ENCODE measurements at places on chromosomes 7 and 10.

DNA sequence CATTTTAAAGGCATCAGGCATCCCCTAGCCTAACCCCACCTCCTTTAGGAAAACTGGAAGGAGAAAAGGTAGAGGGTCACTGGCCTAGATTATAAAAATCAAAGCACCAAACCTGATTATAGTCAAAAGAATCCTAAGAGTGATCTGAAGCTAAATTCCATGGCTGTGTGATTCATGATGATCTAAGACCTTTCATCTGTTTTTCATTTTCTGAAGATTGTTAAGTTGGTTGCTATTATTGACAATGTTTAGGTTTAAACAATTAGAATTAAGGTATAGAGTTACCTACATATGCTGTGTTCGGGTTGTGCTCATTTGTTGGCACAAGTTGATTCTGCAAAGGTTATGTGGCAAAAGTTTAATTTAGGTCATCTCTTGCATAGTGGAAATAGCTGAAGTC, 148.7 kb downstream of the BICC1 start:
- no peak for DNase-seq

DNA sequence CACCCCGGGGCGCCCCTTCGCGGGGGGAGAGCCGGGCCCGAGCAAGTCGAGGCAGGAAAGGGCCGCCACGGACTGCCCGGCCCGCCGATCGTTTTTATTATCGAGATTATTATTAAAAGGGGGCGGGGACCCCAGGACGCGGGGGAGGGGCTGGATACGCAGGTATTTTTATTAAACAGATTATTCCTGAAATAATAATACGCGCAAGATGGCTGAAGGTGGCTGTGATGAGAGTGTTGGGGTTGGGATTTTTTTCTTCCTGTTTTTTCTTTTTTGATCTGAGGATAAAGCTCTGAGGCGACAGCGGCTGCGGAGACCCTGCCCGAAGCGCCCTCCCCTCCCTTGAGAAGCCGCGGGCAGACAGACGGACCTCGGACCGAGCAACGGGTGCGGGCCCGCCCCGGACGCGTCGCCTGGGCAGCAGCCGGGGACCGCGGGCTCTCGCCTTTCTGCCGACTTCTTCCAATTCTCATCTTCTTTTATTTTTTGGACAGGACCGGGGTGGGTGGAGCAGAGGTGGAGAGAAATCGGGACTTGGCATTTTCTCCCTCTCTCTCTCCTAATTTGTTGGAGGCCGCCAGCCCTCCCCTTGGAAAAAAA, 1.4 kb upstream of the TRIM8 start:
- DNase-seq: no peak

- no peak for DNase-seq
Measured at GRCh38 chr10:79053481-79054202, 15.1 kb upstream of the ZMIZ1 start.

GRCh38 chr10:103740611-103741010, 114.8 kb downstream of the SH3PXD2A start:
- no peak for DNase-seq

DNA sequence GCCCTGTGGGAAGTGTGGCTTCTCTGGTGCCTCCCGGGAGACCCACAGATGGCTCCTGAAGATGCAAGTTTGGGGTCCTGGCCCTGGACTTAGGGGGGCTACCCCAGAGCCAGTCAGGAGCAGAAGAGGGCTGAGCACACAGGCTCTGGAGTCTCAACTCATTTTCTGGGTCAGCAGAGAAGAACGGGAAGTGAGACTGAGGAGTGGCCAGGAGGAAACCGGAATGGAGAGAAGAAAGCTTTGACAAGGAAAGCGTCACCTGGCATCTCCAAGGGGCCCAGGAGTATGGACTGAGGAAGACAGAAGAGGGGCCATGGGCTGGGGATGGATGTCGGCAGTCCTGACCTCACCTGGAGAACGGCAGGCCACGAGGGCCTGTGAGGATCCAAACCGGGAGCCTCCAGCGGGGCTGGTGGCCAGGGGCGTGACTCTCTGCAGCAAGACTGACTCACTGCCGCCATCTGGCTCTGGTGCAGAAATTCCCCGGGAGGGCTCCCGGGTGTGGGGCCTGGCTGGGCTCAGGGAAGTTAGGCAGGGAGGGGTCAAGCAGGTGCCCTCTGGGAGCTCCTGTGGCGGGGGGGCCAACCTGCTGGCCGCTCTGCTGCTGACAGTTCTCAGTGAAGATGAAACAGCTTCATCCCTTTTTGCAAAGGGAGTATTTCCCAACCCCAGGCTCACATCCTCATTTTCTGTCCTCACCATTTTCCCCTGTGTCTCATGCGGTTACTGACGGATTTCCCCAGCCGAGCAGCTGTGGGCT, 23.6 kb downstream of the DAGLB start:
- DNase-seq: no peak

- DNase-seq: no peak
Measured at GRCh38 chr10:124508070-124508667, 46.5 kb downstream of the LHPP start.

- no peak for DNase-seq
Measured at GRCh38 chr7:6111041-6111440, 79.9 kb downstream of the ANKRD61 start.

GRCh38 chr7:130405003-130405402, 24.7 kb downstream of the CPA1 start:
- no peak for DNase-seq

DNA sequence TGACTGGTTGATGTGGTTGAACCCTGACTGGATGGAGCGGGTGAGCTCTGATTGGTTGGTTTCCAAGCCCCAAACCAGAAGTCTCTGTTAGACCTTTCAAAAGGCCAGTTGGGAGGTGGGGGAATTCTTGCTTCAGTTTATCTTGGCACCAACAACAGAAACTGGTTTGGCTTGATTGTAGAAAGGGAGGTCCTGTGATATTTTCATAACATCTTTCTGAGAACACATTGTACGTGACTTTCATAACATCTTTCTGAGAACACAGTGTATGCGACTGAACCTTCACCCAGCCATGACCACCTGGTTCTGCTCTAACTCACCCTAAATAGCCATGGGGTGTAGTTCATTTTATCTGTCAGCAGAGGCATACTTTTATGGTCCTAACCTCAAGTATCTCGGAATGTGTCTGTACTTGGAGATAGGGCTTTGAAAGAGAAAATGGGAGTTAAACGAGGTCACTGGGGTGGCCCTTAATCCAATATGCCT, 88.3 kb downstream of the GALNT17 start:
- DNase-seq: no peak
